Heart right ventricle (tissue), 16 donors: ENCODE measurements at places on chromosomes 13 and 19. TPM values are rescaled to one million over a fixed set of nuclear protein-coding genes. Genes with fewer than 3 reads are reported as not detected.

C19orf73 gene
- 0.95 TPM for total RNA-seq

DNA sequence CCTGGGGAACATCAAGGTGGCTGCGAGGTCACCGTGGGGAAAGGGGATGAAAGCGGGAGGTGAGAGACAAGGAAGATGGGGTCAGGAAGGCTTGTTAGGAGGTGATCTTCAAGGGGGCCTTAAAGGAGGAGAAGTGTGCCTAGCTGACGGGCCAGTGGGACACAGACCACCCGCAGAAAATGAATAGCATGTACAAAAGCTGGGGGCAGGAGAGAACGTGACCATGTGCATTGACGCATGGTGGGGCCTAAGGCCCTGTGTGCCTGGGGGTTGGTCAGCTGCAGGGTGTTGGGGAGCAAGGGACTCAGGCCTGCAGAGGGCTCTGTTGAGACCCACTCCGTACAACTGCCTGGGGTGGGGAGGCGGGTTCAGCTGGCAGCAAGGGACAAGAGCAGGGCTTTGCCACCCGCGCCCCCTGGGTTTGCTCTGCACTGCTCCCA, 5.9 kb downstream of the RAB8A start:
- DNase-seq: no peak

DNA sequence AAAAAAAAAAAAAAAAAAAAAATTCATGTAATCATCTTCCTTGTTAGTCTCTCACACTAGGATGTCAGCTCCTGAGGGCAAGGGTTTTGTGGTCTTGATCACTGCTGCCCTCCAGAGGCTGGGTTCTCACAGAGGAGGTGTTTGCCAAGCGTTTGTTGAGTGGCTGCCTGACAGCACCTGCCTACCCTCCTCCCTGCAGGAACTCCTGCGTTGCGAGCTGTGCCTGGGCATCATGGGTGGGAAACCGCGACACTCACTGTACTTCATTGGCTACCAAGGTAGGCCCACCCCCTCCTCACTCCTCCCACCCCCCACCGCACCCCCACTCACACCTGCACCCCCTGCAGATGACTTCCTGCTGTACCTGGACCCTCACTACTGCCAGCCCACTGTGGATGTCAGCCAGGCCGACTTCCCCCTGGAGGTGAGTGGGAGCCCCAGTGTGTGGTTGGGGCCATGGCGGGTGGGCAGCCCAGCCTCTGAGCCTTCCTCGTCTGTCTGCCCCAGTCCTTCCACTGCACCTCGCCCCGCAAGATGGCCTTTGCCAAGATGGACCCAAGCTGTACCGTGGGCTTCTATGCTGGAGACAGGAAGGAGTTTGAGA, 8.1 kb downstream of the ATG4D start:
- DNase-seq: no peak

NR1H2 gene
- 69.4 TPM for total RNA-seq

DNA sequence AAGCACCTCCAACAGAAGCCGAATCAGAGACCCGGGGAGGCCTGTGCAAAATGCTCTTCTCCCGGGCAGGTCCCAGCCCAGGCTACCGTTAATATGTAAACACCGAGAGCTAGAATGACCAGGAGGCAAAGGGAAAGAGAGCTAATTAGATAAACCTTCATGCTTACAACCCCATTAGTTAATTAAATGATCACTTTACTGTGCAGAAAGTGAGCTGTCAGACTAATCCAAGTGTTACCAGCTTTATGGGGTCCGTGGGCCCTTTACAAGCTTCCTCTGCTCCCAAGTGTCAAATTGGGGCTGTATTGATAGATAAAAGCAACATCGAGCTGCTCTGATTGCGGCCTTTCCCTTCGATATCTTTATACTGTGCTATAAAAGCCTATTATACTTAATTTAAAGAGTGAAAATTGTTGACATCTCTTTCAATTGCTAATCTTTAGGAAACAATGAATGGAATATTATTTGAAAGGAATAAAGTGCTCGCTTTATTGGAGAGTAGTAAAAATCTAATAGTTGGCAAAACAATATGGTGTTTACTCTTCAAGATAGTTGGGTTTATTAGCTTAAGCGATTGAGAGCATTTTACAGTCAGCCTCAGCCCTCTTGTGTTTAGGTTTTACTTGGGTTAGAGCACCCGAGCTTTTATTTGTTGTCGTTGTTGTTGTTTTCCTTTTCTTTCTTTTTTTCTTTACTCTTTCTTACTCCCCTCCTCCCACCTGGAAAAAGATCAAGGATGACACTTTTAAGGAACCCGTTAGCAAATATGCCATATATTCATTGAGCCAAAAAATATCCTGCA, 189.3 kb upstream of the GPR12 start:
- DNase-seq: no peak

GRCh38 chr13:110062077-110062776, 244.7 kb downstream of the COL4A1 start:
- peak; percentile 50 for DNase-seq

GRCh38 chr13:26847281-26847680, 86.7 kb upstream of the GPR12 start:
- DNase-seq: no peak

CEBPA gene
- total RNA-seq: 0.89 TPM

MIA gene
- total RNA-seq: 1.7 TPM

DNA sequence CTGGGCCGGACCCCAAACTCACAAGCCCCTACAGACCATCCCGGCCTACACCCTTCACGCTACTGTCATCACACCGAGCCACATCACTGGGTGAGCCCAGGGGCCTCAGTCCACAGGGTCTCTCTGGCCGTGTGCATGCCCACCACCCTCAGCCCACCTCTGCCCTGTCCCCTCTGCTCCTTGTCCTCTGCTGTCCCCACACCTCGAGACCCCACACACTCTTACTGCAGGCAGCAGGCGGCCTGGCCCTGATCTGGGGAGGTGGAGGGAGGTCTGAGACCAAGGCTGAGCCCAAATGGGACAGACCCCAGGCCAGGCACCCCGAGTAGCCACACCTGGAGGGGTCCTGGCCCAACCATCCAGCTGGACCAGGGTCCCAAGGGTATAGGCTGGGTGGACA, 35.2 kb downstream of the PEPD start:
- DNase-seq: no peak

GRCh38 chr13:36369268-36370107, 23.3 kb upstream of the SPART start:
- no peak for DNase-seq

GRCh38 chr13:49624229-49624628, 4.1 kb upstream of the ARL11 start:
- no peak for DNase-seq

DNA sequence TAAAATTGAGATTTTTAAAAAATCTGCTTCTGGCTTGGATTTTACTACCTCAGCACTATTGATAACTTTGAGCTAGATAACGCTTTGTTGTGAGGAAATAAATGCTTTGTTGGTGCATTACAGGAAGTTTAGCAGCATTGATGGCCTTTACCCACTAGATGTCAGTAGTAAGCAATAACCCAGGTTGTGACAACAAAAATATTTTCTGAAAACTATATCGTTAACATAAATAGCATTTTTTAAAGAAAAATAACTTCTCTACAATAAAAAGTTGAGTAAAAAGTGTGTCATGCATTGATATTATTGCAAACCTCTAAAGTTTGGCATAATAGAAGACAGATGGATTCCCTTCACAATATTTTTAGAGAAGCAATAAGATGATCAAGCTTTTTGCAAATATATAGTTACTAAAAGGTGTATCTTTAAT, 1246.5 kb downstream of the UQCRFS1 start:
- no peak for DNase-seq

DNA sequence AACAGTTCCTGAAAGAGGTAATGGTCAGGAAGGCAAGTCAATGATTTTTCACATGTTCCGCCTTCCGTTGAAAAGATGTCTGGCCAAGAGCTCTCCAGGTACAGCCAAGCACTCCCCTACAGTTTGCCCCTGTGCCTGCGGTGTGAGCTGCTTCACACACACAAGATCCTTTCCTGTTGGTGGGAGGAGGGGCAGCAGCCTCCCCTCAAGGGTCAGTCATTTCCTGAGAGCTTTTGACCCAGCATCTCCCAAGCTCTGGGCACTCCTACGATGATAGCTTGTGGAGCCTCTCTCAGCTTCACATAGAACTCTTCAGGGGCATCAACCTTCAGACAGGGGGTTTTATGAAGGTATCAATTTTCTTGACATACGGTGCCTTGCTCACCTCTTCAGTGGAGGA, 86.9 kb downstream of the DOCK9 start:
- DNase-seq: no peak

C19orf67 gene
- total RNA-seq: not detected

DNA sequence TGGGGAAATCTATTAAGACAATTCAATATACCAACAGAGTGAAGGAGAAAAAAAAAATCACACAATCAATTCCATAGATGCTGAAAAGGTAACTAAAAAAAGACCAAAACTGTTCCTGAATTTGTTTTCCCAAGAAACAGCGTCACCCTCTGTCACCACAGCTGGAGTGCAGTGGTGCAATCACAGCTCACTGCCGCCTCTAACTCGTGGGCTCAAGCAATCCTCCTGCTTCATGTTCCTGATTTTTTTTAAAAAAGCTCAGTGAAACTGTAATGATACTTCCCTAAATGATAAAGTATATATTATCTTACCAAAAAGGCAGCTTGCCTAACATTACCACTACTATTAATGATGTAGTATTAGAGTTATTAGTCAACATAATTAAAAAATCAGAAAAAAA, 19.6 kb upstream of the ZFP14 start:
- no peak for DNase-seq

GRCh38 chr13:107069108-107069776, 501.3 kb upstream of the ARGLU1 start:
- no peak for DNase-seq

ELSPBP1 gene
- not detected for total RNA-seq

GRCh38 chr19:58181902-58182576, 822 bp upstream of the ZNF274 start:
- peak; percentile 30 for DNase-seq

ZNF681 gene
- total RNA-seq: 0.89 TPM

DNA sequence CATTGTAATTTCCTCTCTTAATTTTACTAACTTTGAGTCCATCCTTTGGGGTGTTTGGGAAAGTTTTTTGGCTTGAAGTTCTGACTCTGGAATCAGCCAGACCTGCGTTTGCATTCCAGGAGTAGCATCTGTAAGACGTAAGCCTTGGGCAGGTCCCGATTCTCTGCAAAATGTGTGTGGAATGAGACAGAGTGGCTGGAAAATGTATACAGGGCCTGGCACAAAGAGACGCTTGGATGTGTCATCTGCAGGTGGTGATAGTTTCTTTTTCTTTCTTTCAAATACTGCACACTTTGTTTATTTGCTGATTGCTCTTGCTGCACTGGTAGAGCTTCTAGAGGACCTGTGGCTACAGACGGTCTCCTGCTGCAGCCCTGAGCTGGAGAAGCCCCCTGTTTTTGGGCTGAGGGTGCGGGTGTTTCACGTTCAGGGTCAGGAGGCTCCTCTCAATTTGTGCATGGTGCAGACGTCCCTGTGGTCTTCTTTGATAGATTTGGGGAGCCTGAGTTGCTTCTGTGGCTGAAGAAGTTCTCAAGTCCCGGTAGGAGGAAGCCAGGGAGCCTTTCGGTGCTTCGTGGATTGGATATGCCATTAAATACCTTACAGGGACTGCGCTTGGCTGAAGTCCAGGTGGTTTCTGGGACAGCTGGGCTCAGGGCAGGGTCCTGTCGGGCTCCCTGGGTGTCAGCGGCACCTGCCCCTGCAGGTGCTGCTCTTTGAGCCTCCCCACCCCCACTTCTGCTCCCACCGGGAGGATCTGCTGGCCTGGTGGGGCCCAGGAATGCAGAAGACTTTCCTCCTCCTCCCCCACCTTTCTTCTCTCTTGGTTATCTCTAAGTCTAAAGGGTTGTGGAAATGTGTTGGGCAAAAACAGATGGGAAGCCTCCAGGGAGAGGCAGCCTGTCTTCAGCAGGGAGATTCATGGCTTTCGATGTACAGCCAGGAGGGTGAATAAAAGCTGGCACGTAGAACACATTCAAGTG, 44.0 kb upstream of the GAS6 start:
- DNase-seq: no peak

GRCh38 chr13:95188128-95188527, 113.1 kb downstream of the ABCC4 start:
- DNase-seq: no peak

GRCh38 chr13:97640268-97640667, 206.3 kb downstream of the RAP2A start:
- DNase-seq: no peak

KLK11 gene
- total RNA-seq: 0.46 TPM
